ENCODE measurements at places on chromosomes 7 and 10. TPM values are rescaled to one million over a fixed set of nuclear protein-coding genes. Genes with fewer than 3 reads are reported as not detected.

Gene PRLHR
- total RNA-seq, result not detected

Gene AS3MT
- 7.5 TPM for total RNA-seq

DNA sequence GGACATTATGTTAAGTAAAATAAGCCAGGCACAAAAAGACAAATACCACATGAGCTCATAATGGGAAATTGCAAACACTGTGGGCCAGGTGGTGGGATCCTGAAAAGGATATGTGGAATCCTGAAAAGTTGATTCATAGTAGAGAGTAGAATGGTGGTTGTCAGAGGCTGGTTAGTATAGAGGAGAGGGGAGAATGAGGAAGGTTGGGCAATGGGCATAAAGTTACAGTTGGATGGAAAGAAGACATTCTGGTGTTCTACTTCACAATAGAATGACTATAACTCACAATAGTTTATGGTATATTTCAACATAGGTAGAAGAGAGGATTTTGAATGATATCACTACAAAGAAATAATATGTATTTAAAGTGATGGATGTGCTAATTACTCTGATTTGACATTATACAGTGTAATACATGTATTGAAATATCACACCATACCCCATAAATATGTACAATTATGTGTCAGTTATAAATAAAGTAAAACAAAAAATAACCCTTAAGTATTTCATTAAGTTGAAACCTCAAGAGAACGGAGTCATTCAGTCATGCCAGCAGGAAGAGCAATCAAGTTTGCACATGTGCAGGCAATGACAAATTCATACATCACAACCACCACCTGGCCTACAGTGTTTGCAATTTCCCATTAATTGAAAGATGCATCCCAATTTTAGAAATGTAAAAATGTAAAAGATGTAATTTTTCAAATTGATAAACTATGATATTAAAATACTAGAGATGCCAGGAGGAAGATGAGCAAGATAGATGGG is 156.7 kb downstream of the MAGI2 start:
- H3K27me3 ChIP-seq, result no peaks in the 10 kb centered on the region
- DNase-seq, result no peak
- H3K36me3 ChIP-seq, result no peaks in the 10 kb centered on the region
- H3K27ac ChIP-seq, result no peak overlapping the region
- H3K4me1 ChIP-seq, result peaks cover 5% of the 10 kb centered on the region

DNA sequence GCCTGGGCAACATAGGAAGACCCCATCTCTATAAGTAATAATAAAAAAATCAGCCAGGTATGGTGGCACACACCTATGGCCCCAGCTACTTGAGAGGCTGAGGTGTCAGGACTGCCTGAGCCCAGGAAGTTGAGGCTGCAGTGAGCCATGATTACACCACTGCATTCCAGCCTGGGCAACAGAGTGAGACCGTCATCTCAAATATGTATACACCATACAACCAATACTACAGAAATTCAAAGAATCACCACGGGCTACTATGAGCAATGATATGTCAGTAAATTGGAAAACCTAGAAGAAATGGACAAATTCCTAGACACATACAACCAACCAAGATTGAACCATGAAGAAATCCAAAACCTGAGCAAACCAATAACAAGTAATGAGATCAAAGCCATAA is 60.3 kb upstream of the ZC3HAV1 start:
- H3K4me1 ChIP-seq, result no peaks in the 10 kb centered on the region
- no peak overlapping the region for H3K27ac ChIP-seq
- H3K27me3 ChIP-seq, result no peaks in the 10 kb centered on the region
- H3K36me3 ChIP-seq, result no peaks in the 10 kb centered on the region
- no peak overlapping the region for H3K4me3 ChIP-seq

DNA sequence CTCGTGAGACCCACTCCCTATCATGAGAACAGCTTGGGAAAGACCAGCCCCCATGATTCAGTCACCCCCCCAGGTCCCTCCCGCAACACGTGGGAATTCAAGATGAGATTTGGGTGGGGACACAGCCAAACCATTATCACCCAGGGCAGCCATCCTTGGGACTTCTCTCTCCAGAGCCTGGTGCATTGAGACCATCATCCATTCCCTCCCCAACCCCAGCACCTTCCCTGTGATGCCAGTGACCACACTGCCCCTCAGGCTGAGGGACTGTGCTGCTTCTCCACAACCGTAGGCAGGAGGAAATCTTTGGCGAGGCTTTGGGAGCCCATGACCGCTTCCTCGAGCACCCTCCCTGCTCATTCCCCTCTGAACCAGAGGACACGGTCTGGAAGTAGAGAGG is 64.4 kb downstream of the TACC2 start:
- DNase-seq, result no peak
- H3K27ac ChIP-seq, result no peak overlapping the region
- no peaks in the 10 kb centered on the region for H3K27me3 ChIP-seq
- no peaks in the 10 kb centered on the region for H3K4me1 ChIP-seq

DNA sequence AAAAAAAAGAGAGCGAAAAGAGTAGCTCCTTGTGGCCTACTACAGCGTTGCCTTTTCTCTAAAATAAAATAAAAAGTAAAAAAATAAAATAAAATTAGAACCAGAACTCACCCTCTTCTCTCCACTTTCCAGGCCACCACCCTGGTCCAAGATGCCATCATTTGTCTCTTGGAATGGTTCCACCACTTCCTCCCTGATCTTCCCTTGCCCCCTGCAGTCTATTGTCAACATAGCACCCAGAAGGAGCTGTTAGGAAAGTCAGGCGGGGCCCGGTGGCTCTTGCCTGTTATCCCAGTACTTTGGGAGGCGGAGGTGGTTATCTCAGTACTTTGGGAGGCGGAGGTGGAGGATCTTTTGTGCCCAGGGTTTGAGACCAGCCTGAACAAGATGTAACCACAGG is 7.6 kb upstream of the GRID2IP start:
- no peaks in the 10 kb centered on the region for H3K36me3 ChIP-seq
- H3K4me1 ChIP-seq, result no peaks in the 10 kb centered on the region
- no peak overlapping the region for H3K27ac ChIP-seq
- peaks cover 2% of the 10 kb centered on the region for H3K27me3 ChIP-seq
- no peak overlapping the region for H3K4me3 ChIP-seq

Gene TAS2R5
- 0.36 TPM for total RNA-seq

Gene LRRN3
- total RNA-seq, result 15.2 TPM

GRCh38 chr10:51048792-51049191 is 25.5 kb upstream of the PRKG1 start:
- no peaks in the 10 kb centered on the region for H3K27me3 ChIP-seq
- H3K27ac ChIP-seq, result no peak overlapping the region
- H3K36me3 ChIP-seq, result no peaks in the 10 kb centered on the region
- no peaks in the 10 kb centered on the region for H3K4me1 ChIP-seq

DNA sequence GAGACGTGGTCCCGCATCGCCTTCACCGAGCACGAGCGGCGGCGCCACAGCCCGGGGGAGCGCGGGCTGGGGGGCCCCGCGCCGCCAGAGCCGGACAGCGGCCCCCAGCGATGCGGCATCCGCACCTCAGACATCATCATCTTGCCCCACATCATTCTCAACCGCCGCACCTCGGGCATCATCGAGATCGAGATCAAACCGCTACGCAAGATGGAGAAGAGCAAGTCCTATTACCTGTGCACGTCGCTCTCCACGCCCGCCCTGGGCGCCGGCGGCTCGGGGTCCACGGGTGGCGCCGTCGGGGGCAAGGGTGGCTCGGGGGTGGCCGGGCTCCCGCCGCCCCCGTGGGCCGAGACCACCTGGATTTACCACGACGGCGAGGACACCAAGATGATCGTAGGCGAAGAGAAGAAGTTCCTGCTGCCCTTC is 737 bp downstream of the CNNM2 start:
- H3K27me3 ChIP-seq, result no peaks in the 10 kb centered on the region
- peaks cover 2% of the 10 kb centered on the region for H3K4me1 ChIP-seq
- peak overlapping the region; percentile 91 for H3K27ac ChIP-seq
- no peaks in the 10 kb centered on the region for H3K36me3 ChIP-seq
- peak overlapping the region; percentile 72 for H3K4me3 ChIP-seq

DNA sequence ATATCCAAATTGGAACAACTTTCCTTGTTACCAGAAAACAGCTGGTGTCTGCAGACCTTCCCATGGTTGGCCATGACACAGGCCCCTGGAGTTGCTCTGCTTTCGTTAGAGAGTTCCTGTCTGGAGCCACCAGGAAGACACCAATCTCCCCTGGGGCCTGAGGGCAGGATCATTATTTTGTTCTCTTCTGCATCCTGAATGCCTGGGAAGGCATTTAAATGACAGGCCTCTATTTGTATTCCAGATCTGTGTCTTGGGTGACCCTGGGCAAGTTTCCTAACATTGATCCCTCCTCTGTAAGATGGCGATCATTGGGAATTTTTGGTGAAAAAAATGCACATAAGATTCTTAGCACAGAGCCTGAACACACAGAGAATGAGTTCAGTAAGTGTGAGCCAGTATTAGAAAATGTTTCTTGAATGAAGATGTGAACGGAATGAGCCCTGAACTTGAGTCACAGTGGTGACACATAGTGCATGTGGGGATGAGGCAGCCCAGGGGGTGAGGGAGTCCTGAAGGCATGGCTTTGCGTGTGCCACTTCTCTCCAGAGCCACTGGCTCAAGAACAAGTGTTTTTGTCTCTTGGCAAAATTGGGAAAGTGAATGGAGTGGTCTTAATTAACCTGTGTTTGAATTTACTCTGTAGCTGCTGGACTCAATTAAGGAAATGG is 28.4 kb downstream of the BMPER start:
- H3K27ac ChIP-seq, result peak overlapping the region; percentile 15
- no peaks in the 10 kb centered on the region for H3K27me3 ChIP-seq
- H3K4me1 ChIP-seq, result peaks cover 11% of the 10 kb centered on the region
- DNase-seq, result peak; percentile 92

DNA sequence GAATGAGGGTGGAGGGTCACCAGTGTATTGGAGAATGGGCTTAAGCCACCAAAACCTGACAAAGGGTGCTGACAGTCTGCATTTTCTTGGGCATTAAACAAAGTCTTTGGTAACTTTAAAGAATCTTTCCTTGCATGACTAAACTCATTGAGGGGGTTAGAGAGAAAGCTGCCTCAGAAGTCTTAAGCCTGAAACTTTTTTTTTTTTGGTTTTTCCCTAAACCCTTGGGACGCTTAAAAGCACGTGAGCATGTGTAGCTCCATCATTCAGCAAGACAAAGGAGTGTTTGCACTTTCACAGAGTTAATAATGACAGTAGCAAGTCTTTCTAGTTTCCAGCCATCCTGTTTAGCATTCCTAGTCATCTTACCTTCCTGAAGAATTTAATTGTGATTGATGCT is 110.7 kb downstream of the LRMDA start:
- peaks cover 10% of the 10 kb centered on the region for H3K27me3 ChIP-seq
- peaks cover 2% of the 10 kb centered on the region for H3K4me1 ChIP-seq
- no peak overlapping the region for H3K27ac ChIP-seq
- no peaks in the 10 kb centered on the region for H3K36me3 ChIP-seq
- no peak for DNase-seq
- H3K4me3 ChIP-seq, result no peak overlapping the region

DNA sequence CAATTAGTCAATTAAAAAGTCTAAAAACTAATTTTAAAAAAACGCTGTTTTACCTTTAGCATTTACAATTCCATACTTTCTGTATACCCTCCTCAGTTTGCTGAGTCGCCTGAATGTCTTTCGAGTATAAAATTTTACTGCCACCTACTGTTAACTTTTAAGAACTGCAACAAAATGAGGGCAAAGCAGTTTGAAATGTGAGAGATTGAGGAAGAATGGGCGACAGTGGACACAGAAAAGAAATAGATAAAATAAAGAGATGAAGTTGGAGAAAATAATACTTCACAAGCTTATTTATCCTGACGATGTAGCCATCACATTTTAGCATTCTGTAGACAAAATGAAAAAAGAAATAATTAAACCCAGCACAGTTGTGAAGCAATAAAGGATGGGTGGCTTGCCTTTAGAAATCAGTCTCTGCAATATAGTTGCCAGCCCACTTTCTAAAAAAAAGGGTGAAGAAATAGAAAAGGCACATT is 110.8 kb upstream of the PTN start:
- no peaks in the 10 kb centered on the region for H3K36me3 ChIP-seq
- peak overlapping the region; percentile 86 for H3K27ac ChIP-seq
- H3K27me3 ChIP-seq, result no peaks in the 10 kb centered on the region
- H3K4me1 ChIP-seq, result peaks cover 7% of the 10 kb centered on the region
- peak; percentile 70 for DNase-seq

Gene ATE1
- 27.8 TPM for total RNA-seq

DNA sequence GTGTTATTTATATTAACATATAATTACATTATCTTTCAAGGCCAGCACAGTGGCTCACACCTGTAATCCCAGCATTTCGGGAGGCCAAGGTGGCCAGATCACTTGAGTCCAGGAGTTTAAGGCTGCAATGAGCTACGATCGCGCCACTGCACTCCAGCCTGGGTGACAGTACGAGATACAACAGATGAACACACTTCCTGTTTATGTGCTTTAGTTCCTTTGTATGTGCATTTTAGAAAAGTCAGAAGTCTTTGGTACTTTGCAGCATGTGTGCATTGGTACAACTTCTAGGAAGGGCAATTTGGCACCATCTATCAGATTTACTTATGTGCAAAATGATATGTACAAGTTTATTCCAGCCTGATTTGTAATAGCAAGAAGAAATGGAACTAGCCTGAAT is 13.3 kb downstream of the SLC35G1 start:
- H3K4me1 ChIP-seq, result no peaks in the 10 kb centered on the region
- peaks cover 6% of the 10 kb centered on the region for H3K36me3 ChIP-seq
- no peak overlapping the region for H3K27ac ChIP-seq
- H3K4me3 ChIP-seq, result no peak overlapping the region

DNA sequence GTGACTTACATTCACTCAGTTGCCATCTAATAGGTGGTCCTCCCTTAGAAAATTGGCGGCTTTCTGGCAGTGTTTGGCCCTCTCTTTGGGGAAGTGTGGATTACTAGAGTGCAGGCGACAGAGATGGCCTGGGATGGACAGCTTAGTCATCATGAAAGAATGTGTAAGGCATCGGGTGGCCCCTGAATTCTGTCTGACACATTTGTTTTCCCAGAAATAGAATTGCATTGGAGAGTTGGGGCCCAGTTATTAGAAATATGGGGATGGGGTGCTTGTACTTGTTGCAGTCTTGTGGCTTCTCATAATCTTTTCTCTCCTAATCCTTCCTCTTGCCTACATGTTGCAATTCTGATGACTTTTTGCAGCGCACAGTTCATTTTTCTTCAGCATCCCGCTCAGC is 13.8 kb downstream of the TCF7L2 start:
- no peak overlapping the region for H3K4me3 ChIP-seq
- peaks cover 27% of the 10 kb centered on the region for H3K4me1 ChIP-seq
- peak; percentile 40 for DNase-seq
- H3K27me3 ChIP-seq, result no peaks in the 10 kb centered on the region

Gene ZNF804B
- not detected for total RNA-seq

DNA sequence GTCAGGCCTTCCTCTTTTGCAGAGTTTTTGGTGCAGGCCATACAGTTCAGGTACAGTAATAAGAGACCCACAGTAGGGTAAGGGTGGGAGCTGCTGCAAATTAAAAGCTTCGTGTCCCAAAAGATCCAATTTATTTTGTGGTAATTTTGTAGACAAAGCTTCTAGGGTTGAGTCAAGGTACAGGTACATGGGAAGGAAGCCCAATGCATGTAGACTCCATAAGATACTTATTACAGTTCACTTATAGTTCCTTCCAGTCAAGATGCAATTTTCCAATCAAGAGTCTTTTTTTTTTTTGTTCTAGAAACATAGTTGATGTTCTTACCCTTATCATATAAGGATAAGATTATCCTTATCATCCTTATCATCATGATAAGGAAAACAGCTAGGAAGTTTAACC is at the start of gene TAS2R4:
Gene TAS2R4, plus strand, starts transcription at position 301 of the 400 bp plus-strand sequence. CDS start 1,815 bp downstream, outside the sequence.
- no peak within 1 kb of the TSS for H3K4me3 ChIP-seq
- H3K27ac ChIP-seq, result no peak within 1 kb of the TSS
- no peaks in the 10 kb centered on the region for H3K27me3 ChIP-seq
- no peak for DNase-seq

GRCh38 chr10:132848951-132849545 is 63.1 kb upstream of the NKX6-2 start:
- no peaks in the 10 kb centered on the region for H3K4me1 ChIP-seq
- H3K36me3 ChIP-seq, result no peaks in the 10 kb centered on the region
- peaks cover 33% of the 10 kb centered on the region for H3K27me3 ChIP-seq
- H3K27ac ChIP-seq, result no peak overlapping the region
- no peak for DNase-seq
- no peak overlapping the region for H3K4me3 ChIP-seq

All from IMR-90 (cell line).